Activated T-helper 1 cell treated with anti-CD3 and anti-CD28 coated beads, Interleukin-2, amount 50 U/mL, for 16 hours (primary cell): ENCODE measurements at places on chromosomes 4 and X.

- DNase-seq: peak; percentile 78
These were observed at the start of gene ELF2 for GRCh38 chr4:139177049-139177868. Gene ELF2 (minus strand): TSS chr4:139177218. CDS start chr4:139137701, 39,517 bp downstream.

DNA sequence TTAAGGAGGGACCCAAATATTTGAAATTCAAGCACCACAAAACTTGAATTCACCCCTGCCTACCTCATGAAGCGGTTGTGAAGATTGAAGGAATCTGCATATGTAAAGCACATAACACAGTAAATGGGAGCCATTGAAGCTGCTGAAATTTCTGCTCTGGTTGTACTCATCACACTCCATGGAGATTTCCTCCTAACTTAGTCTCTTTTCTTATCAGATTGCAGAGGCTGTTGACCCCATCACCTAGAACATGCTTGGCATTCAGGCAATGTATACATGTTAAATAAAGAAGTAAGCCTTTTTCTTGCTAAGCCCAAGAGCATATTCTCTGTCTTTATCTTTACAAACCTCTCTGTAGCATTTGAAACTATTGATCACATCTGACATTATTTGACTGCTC is 104.9 kb upstream of the TNIP3 start:
- no peak for DNase-seq

DNA sequence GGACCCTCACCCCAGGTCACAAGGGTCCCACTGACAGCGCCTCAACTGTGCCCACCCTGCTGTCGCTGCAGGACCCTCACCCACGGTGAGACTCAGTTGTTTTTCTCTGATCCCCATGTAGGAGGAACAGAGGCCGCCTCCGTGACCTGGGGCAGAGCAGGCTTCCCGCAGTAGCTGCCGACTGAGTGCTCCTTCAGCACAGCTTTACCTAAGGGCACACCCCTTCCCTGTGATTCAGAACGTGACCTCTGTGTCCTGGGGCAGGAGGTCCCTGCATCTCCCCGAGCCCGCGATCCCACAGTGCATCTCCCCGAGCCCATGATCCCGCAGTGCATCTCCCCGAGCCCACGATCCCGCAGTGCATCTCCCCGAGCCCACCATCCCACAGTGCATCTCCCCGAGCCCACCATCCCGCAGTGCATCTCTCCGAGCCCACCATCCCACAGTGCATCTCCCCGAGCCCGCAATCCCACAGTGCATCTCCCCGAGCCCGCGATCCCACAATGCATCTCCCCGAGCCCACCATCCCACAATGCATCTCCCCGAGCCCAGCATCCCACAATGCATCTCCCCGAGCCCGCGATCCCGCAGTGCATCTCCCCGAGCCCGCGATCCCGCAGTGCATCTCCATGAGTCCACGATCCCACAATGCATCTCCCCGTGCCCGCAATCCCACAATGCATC is 23.6 kb downstream of the PPP2R3B start:
- DNase-seq: no peak

GRCh38 chr4:36551697-36552214 is 270.3 kb downstream of the DTHD1 start:
- no peak for DNase-seq

DNA sequence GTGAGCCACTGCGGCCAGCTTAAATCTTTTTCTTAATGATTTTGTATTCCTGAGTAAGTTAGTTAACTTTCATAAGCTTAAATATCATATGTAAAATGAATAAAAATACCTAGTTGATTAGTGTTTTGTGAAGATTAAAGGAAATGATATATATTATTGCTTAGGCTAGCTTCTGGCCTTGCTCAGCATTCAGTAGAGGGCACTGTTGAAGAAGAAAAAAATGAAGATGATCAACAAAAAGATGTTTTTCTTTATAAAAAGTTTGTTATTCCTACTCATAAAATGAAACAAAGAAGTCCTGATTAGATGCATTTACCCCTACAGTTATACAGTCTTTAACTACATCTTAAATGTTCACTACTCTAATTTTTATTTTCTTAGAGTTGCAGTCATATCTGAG is 797.7 kb downstream of the RAPGEF2 start:
- DNase-seq: no peak

DNA sequence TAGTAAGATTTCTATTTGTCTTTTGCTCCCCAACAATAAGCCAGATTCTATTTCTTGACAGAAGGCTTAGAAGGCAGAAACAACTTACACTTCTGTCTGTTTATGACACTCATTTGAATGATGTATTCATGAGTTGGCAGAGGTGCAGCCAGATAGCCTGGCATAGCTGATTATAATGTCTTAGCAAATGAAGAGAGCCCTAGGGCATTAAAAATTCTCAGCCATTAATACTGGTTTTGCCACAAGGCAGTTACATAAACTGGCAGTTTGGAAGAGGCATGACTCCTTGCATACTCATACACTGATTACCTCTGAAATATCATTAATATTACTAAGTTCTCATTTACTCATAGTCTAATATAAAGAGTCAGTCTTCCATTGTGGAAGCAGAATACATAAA is 728.5 kb upstream of the NDST4 start:
- no peak for DNase-seq

DNA sequence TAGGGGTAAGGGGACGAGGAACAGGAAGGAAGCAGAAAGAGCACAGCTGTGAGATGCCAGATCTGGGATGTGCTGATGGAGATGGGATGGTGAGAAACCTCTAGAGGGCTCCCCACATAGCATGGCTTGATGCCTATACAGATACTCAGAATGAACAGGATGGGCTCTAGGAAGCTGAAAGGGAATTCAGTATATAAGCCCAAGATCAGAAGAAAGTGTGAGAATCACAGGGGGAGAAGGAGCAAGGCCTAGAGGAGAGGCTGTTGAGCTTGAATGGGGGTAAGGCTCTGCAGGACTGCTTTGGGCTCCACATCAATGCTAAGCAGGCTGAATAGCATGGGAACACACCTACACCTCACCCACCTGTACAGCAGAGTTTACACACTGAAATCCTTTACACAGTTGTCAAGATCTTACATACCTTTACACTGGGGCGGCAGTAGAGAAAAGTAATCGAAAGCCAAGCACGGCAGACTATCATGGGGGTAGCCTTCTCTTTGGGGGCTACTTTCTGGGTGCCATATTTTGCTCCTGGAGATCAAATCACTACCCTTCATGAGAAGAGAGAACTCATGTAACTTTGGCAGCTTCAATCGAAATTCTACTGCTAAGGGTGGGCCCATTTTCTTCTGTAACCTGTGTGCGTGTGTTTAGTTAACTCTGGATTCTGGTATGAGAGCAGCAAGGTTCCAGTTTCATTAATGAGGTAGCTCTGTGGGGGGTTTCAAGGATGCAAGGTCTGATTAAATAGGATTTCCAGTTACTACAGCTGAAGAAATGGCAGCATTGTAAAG is 30.6 kb downstream of the HOPX start:
- DNase-seq: no peak

- no peak for DNase-seq
These were observed 53.3 kb downstream of the MED28 start for GRCh38 chr4:17667653-17668201.

DNA sequence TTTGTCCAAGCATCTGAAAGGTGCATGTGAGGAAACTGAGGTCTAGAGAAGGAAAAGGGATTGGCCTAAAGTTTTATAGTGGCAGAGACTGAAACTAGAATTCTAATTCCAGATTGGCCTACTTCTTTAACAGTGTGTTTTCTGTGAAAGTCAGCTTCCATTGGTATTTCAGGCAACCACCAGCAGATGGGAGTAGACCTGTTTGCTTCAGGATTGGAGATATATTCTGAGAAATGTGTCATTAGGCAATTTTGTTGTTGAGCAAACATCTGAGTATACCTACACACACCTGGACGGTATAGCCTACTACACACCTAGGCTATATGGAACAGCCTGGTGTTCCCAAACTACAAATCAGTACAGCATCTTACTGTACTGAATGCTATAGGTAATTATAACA is 207.3 kb upstream of the RADX start:
- DNase-seq: no peak

- no peak for DNase-seq
These were observed 652 bp downstream of the COL25A1 start for GRCh38 chr4:109301651-109302360.

DNA sequence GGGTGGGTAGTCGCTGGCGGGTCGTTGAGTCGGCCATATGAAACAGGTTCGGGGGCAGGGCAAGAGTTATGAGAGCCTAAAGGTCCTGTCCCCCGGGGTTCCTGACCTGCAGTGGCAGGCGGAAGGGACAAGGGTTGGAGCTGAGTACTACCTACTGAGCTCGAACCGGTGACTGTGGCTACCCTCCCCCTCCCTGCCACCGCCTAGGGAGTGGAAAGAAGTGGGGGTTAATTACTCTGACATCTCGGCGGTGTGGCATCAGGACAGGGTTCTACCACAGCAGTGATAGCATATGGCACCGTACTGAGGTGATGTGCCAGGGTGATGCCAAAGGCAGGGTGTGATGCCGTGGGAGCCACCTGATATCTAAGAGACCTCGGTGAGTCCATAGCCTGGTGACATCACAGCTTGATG is 307 bp downstream of the ATG4A start:
- no peak for DNase-seq

DNA sequence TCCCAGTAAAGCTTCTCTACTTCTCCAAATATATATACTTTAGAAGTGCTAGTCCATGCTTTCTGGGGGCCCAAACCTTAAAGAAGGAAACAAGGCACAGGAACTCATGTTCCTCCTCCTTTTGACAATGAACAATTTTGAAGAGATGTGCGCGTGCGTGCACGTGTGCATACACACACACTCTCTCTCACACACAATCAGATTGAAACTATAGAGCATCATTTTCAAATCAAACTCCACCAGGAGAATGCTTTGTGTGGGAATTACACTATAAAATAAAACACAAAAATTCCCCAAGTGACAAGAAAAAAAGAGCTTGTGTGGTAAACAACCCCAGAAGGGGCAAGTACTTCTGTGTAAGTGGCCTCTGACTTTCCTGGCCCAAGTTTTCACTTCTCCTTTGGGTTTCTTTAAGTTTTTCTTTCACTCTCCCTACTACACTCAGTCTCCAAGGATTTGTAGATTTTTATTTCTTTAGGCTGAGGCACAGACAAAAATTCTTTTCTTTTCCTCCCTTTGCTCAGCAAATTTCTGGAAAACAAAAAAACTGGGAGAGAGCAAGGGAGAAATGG is 46.6 kb upstream of the SHISA3 start:
- DNase-seq: no peak

GRCh38 chr4:93749292-93749761 is 79.2 kb upstream of the ATOH1 start:
- no peak for DNase-seq

- no peak for DNase-seq
These were observed 572.4 kb upstream of the GALNT7 start for GRCh38 chr4:172596206-172596605.

- DNase-seq: no peak
These were observed 386.1 kb downstream of the NLGN4X start for GRCh38 chrX:5842601-5843000.

GRCh38 chrX:16848541-16848940 is 21.6 kb downstream of the RBBP7 start:
- DNase-seq: no peak

DNA sequence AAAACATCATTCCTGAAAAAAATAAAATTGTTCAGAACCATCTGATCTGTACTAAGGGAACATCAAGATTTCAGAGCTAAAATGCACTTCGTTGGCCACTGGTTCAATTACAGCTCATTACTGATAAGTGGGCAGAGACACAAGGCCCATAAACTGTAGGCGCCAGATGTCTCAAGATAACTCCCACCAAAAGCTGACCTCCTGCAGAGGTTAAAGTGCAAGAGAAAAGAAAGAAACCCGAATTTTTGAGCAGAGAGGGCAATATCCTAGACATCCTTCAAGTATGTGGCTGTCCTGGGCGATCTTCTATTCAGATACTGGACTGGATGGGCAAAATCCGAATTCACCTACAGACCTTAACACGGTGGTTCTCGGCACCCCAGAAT is 660 bp downstream of the GEMIN8 start:
- DNase-seq: no peak

GRCh38 chrX:96403446-96403845 is 281.2 kb upstream of the DIAPH2 start:
- no peak for DNase-seq

DNA sequence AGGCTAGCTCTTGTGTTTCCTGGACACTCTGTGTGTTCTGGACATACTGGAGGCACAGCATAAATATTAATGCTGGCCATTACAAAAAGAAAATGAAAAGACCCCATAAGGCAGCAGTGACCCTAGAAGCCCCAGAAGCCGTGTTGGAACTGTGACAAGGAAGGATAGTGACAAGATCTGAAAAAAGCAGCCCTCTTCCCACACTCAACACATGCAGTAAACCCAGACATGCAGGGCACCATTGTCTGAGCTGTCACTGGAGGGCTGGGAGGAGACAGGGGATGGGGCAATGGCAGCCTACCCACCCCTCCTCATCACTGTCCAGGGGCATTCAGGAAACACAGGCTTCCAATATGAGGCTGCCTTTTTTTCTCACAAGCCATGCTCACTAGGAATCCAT is 6.5 kb downstream of the TRIM2 start:
- no peak for DNase-seq

- DNase-seq: no peak
These were observed 2387.6 kb downstream of the PCDH7 start for GRCh38 chr4:33107814-33108213.

DNA sequence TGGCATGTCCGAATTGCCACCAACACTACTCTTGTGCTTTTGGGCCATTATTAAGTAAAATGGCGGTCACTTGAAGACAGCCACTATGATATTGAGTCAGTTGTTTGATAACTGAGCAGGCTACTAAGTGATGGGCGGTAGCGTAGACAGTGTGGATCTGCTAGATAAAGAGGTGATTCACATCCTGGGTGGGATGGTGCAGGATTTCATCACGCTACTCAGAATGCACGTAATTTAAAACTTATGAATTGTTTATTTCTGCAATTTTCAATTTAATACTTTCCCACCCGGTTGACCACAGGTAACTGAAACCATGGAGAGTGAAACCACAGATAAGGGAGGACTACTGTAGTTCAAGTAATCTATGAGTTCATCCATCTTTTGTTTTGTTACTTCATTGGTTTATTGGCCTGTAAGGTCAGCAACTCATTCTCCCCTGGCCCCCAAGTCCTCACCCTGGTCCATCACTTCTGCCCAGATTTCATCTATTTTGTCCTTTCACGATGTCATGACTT is 2.9 kb downstream of the ARAF start:
- DNase-seq: no peak

DNA sequence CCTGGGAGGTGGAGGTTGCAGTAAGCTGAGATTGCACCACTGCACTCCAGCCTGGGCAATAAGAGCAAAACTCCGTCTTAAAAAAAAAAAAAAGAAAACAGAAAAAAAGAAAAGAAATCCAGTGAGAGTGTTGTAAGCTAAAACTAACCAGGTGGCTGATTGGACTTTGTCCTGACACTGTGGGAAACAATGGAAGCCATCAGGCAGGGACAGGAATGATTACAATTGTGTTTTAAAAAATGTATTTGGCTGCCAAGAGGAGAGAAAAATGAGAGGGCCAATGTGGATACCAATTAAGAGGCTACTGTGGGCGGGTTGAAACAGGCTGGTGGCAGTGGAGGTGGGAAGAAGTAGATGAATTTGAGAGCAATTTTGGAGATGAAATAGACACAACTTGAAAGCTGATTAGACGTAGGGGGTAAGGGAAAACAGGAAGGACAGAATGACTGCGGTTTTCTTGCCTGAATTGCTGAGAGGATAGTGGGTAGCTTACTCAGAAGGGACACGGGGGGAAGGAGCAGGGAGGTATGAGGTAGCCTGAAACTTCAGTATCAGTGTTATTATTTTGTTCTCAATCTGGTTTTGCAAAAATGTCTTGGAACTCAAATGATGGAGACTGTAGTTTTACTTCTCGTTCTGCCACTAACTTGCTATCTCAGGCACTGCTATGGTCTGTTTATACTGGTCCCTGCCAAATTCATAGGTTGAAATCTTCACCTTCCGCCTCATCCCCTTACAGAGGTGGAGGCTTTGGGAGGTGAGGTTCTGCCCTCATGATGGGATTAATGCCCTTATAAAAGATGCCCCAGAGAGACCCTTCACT is 45.6 kb upstream of the CHRNA9 start:
- DNase-seq: no peak
